A549 treated with Hydrocortisone at 1 μM for 4 hours (cell line): ENCODE measurements at places on chromosomes 4 and X. TPM values are rescaled to one million over a fixed set of nuclear protein-coding genes. Genes with fewer than 3 reads are reported as not detected.

Gene CT45A5
- 0.10 to 0.13 TPM (median 0.12 TPM) in 3 of 5 replicates, not detected in the others for total RNA-seq

Gene MTMR8
- 0.33 to 0.85 TPM (median 0.53 TPM) in 5 replicates for total RNA-seq

Gene SLC2A9
- 0.31 to 0.69 TPM (median 0.59 TPM) in 5 replicates for total RNA-seq

Gene BANK1
- total RNA-seq = 0.70 to 1.2 TPM (median 1.0 TPM) in 5 replicates

Gene THOC2
- total RNA-seq = 33.6 to 55.3 TPM (median 38.1 TPM) in 5 replicates

Gene LUZP4
- not detected in 5 replicates for total RNA-seq

Gene RPA4
- total RNA-seq = 0.10 to 0.47 TPM (median 0.26 TPM) in 5 replicates

Gene CACNA1F
- total RNA-seq = not detected in 5 replicates

Gene YY2
- total RNA-seq = 1.9 to 2.8 TPM (median 2.2 TPM) in 5 replicates

Gene HTR2C
- total RNA-seq = not detected in 5 replicates

Gene FGG
- total RNA-seq = 5.3 to 8.0 TPM (median 5.4 TPM) in 5 replicates

Gene SNCA
- total RNA-seq = 0.16 to 0.25 TPM (median 0.22 TPM) in 3 of 5 replicates, not detected in the others

Gene FGB
- 15.4 to 24.5 TPM (median 19.2 TPM) in 5 replicates for total RNA-seq

Gene TRIM75
- not detected in 5 replicates for total RNA-seq
